Camera-type eye (tissue), 1 donor: ENCODE measurements at places on chromosomes 2 and 18. TPM values are rescaled to one million over a fixed set of nuclear protein-coding genes. Genes with fewer than 3 reads are reported as not detected.

The UGT1A5 gene
- total RNA-seq: 0.16 TPM

The ROCK2 gene
- 95.9 TPM for total RNA-seq

The HRH4 gene
- total RNA-seq: not detected

The CDK15 gene
- total RNA-seq: 1.7 TPM

The GCG gene
- total RNA-seq: 0.99 TPM

The PDCD1 gene
- total RNA-seq: 0.16 TPM

The FTCDNL1 gene
- 2.3 TPM for total RNA-seq

The MAP3K19 gene
- total RNA-seq: 0.11 TPM

The COL4A3 gene
- 15.6 TPM for total RNA-seq

The TSPYL6 gene
- total RNA-seq: 0.44 TPM

The OR6B2 gene
- total RNA-seq: not detected

The PID1 gene
- 31.1 TPM for total RNA-seq

The CLEC4F gene
- 9.1 TPM for total RNA-seq

The LYPD6B gene
- 6.8 TPM for total RNA-seq

The FBXO15 gene
- total RNA-seq: 4.5 TPM
